ENCODE measurements at places on chromosomes 7 and 10. TPM values are rescaled to one million over a fixed set of nuclear protein-coding genes. Genes with fewer than 3 reads are reported as not detected.

DNA sequence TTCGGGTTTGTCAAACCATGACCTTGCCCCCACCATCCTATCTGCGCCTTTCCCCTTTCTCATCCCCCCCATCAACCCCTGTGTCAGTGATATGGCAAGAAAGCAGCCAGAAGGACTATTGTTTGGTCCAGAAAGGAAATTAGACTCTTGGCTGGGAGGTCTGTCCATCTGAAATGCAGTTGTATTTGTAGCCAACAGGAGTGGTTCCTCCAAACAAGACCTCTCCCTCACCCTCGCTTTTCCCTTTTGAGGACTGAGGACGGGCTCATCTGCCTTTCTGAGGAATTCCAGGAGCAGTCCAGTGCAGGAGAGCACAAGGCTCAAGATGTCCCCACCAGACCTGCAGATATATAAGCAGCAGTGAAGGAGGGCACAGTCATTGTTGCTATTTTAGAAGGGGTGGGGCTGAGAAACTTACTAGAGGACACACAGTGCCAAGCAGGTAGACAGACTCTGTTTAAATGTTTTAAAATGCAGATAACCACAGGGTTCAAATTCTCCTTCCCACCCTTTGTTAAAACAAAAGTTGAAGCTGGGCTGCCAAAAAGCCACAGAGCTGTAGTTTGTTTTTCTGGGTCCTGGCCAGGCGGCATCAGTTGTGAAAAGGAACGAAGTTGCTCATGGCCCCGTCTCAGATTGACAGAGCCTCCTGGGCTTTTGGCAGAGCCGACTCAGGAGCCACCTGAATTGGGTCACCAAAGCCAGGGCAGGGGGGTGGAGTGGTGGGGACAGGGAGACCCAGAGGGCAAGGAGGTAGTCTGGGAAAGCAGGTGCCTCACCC, 37.3 kb downstream of the CYP17A1 start:
- H3K36me3 ChIP-seq: no peaks in the 10 kb centered on the region
- no peak for DNase-seq
- no peaks in the 10 kb centered on the region for H3K27me3 ChIP-seq
- no peak overlapping the region for H3K27ac ChIP-seq

Gene ADIRF
- total RNA-seq: 72.8 TPM

Gene ACADSB
- 7.3 TPM for total RNA-seq

DNA sequence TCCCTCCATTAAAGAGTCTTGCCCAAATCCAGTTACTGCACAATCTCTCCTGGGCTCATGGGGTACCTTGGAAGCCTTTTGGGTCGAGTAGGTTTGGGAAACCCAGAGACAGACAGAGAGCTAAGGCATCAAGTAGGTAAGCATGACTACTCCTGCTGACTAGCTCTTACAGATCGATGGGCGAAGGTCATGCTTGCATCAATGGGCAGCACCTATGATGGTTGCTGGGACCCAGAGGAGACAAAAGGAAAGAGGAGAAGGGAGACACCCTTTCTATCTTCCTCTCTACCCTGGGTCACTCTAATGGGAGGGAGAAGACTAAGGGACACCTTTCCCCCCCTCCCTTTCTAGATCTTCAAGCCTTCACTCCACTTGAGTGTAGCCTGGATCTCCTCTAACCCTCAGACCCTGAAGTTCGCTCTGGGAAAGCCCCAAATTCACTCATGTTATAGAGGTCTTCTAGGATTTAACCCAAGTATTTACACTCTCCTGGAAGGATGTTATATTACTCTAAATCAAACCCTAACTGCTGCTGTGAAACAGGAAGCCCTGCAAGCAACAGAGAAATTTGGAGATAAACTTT, 31.6 kb upstream of the ZNF746 start:
- no peak for DNase-seq
- H3K27me3 ChIP-seq: no peaks in the 10 kb centered on the region
- H3K27ac ChIP-seq: no peak overlapping the region

DNA sequence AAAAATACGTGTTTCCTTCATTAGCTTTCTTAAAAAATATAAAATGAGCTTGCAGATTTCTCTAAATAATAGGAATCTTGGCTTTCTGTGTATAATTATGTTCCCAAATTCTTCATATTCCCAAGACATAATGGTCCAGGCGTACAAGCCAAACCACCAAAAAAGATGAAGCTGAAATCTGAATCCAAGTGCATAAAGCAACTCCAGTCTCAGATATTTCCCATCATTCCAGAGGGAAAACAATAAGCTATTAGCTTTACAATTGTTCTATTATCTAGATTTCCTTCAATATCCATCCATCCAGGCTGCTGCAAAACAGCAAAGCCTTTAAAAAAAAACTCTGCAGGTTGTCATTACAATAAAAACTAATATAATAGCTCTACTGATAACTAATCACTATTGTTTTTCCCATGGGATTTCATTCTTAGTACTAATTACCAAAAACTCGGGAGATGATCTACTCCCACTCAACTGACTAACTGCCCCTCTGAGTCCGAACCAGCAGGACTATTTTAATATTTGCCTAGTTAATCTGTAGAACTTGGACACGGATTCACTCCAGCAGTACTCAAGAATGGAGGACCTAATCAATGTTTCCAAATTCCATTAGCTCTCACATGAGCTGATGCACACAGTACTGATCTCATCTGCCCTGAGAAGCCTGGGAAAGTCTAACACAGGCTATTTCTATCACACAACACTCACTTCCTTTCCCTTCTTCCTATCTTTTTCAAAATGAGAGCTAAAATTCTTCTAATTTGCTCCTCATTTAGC, 108.9 kb upstream of the ASAH2 start:
- no peak overlapping the region for H3K27ac ChIP-seq
- peaks cover 26% of the 10 kb centered on the region for H3K36me3 ChIP-seq
- no peak overlapping the region for H3K4me3 ChIP-seq
- H3K27me3 ChIP-seq: no peaks in the 10 kb centered on the region
- peaks cover 39% of the 10 kb centered on the region for H3K4me1 ChIP-seq

- H3K4me1 ChIP-seq: no peaks in the 10 kb centered on the region
- no peak for DNase-seq
- H3K36me3 ChIP-seq: no peaks in the 10 kb centered on the region
- H3K27ac ChIP-seq: no peak overlapping the region
- no peak overlapping the region for H3K4me3 ChIP-seq
Measured at GRCh38 chr10:58712141-58712540, 199.5 kb downstream of the BICC1 start.

DNA sequence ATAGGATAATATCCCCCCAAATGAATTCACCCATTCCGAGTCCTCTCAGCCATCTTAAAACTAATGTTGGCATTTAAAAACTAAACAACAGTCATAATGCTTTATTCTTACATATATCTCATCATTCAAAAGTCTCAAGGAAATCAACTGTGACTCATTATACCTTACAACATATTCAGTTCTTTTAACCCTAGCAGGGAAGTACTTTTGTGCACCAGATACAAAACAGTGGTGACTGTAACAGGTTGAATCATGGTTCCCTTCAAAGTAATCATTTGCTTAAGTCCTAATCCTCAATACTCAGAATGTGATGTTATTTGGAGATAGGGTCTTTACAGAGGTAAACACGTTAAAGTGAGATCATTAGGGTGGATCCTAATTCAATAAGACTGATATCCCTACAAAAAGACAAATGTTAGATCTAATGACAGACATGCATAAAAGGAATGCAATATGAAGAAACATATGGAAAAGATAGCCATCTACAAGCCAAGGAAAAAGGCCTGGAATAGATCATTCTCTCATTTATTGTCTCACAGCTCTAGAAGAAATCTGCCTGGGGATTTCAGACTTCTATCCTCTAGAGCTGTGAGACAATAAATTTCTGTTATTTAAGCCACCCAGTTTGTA, 42.3 kb downstream of the RELN start:
- H3K27me3 ChIP-seq: no peaks in the 10 kb centered on the region
- no peaks in the 10 kb centered on the region for H3K36me3 ChIP-seq
- H3K27ac ChIP-seq: no peak overlapping the region
- H3K4me3 ChIP-seq: no peak overlapping the region
- H3K4me1 ChIP-seq: no peaks in the 10 kb centered on the region

DNA sequence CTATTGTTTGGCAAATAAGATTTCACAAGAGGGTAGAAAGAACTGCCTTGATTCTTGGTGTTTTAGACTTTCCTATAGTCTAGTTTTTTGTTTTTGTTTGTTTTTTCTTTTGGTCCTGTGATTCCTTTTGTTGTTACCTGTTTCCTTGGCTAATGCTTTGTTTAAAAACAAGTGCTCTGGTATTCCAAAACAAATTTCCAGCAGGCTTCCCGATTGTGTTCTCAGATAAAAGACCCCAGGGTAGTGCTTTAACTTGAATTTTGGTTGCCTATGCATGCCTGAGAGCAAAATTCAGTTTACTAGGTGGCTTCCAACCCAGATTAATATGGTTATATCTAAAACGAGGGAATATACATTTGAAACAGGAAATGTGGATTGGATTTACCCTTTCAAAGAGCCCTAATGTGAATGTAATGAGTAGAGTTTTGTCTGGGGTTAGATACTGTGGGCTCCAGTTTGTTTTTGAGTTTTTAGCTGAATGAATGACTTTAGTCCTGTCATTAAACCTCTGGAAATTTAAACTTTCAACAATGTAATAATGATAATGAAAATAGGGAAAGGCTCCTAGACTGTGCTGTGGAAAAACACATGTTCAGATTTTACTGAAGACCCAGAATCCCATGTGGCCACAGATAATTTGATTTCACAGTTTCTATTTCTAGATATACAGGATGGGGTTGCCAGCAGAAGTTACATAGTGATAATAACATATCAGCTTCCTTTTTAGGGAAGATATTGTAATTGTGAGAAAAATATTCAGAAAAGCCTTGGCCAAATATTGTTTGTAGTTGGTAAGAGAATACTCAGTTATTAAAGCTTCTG, 23.9 kb downstream of the AUTS2 start:
- H3K36me3 ChIP-seq: no peaks in the 10 kb centered on the region
- no peaks in the 10 kb centered on the region for H3K4me1 ChIP-seq
- H3K27ac ChIP-seq: no peak overlapping the region
- H3K4me3 ChIP-seq: no peak overlapping the region
- no peak for DNase-seq

GRCh38 chr10:14860791-14861190, 17.9 kb upstream of the SUV39H2 start:
- DNase-seq: no peak
- no peaks in the 10 kb centered on the region for H3K4me1 ChIP-seq
- H3K36me3 ChIP-seq: 0 out of 2 replicates have a peak, but pooled peaks cover 7% of the 10 kb centered on the region
- no peak overlapping the region for H3K4me3 ChIP-seq

DNA sequence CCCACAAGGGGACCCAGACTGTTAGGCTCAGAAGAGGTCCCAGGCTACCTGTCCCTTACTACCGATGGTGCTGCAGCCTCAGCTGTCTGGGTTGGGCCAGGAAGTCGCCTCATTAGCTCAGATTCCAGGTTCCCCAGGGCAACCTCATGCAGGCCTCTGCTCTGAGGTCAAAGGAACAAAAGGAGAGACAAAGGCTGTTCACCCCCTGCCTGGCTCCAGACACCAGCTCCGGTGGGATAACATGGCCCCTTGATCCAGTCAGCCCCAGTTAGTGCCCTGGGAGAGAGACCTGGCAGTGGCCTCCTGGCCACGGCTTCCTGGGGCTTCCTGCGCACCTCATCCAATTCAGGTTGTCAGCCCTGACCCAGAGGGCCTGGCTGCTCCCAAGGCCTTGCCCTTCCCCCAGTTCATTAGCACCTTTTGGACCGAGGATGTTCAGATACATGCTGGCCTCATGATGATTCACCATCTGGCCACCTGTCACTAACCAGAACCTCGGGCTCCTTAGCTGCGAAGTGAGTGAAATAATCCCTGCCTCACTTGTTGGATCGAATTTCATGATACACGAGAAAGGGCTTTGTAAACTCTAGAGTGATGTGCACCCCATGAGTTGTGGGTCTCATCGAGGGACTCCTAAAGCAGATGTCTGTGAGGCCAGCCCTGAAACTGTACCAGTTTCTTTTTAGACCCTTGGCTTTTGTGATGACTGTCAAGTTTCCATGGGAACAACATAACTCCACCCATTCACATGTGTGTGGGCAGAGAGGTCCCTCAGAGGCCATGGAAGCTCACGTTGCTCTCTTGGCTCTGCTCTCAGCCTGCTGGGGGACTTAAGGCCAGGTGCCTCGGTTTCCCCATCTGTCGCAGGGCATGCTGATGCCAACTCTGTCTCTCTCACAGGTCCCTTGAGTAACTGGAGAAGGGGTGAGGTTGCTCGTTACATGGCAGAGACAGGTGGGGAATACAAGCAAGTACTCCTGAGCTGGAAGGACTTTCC, 79.5 kb upstream of the PCBD1 start:
- peaks cover 60% of the 10 kb centered on the region for H3K27me3 ChIP-seq
- no peaks in the 10 kb centered on the region for H3K36me3 ChIP-seq
- no peak for DNase-seq

DNA sequence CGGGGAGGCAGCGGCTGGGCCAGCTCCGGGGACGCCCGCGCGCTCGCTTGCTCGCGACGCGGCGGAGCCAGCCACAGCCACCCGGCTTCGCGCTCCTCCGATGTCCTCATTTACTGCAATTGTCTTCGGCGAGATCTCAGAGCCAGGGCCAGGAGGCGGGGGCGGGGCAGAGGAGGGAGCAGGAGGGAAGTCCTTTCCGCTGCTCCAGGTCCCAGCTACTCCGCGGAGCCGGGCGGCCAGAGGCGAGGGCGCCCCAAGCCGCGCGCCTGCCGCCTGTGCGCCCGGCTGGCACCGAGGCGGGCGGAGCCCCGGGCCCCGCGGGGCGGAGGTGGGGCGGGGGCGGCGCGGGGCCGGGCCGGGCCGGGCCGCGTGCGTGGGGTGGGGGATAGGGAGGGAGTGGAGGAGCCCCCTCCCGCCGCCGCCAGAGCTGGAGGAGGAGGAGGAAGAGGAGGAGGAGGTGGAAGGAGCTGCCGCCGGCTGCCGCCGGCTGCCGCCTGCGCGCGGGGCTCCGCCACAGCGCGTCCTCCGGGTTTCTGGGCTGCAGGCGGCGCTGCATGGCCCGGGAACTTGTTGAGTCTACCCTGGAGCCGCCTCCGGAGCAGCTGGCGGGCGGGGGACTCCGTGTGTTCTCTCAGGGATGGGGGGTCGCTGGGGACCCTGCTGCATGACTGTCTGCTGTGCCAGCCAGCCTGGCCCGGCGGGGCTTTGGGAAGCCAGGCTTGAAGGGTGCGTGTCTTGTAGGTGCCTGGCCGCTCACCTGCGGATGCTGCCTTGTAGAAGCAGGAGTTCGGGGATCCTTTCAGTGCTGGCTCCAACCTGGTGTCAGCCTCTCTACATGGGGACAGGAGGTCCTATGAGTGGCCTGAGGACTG, at the start of gene INSYN2A:
Gene INSYN2A (minus strand): TSS at position 310 of the 872 bp plus-strand sequence. CDS start 20,196 bp downstream, outside the sequence.
- no peaks in the 10 kb centered on the region for H3K4me1 ChIP-seq
- no peak within 1 kb of the TSS for H3K4me3 ChIP-seq
- no peaks in the 10 kb centered on the region for H3K27me3 ChIP-seq
- H3K27ac ChIP-seq: no peak within 1 kb of the TSS
- H3K36me3 ChIP-seq: no peaks in the 10 kb centered on the region
- peak; percentile 25 for DNase-seq

DNA sequence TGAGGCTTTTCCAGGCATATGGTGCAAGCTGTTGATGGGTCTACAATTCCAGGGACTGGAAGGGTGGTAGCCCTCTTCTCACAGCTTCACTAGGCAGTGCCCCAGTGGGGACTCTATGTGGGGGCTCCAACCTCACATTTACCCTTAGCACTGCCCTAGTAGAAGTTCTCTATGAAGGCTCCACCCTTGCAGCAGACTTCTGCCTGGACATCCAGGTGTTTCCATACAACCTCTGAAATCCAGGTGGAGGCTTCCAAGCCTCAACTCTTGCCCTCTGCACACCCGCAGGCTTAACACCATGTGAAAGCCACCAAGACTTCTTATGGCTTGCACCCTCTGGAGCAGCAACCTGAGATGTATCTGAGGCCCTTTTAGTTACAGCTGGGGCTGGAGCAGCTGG, 87.8 kb downstream of the ZNF777 start:
- H3K36me3 ChIP-seq: 0 out of 2 replicates have a peak, but pooled peaks cover 5% of the 10 kb centered on the region
- H3K27ac ChIP-seq: no peak overlapping the region
- no peaks in the 10 kb centered on the region for H3K27me3 ChIP-seq
- DNase-seq: no peak

Gene LBX1
- total RNA-seq: not detected

Gene GPR146
- 4.3 TPM for total RNA-seq

Gene NKX2-3
- total RNA-seq: not detected
